Stimulated activated CD8-positive, alpha-beta memory T cell treated with anti-CD3 and anti-CD28 coated beads, Interleukin-4, amount 100 ng/mL, for 1 hour (primary cell): ENCODE measurements at places on chromosomes 11 and 22.

GRCh38 chr11:68025047-68025446, 5.4 kb upstream of the NDUFS8 start:
- no peak for DNase-seq

DNA sequence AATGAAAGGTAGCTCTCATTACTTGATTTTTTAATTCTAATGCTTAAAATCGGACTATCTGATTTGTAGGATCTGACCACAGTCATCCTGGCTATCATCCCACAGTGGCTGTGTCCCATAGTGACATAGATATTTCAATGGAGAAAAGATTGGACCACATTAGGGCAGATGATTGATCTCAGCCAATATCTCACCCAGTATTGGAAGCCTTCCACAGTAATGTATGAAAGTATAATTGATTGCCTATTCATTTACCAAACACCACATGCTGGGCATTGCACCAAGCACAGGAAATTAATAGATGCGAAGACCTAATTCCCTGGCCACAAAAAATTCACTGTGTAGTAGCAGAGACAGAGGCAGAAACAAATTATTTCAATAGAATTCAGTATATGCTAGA, 37.6 kb downstream of the FZD4 start:
- no peak for DNase-seq

- DNase-seq = no peak
Measured at GRCh38 chr11:84865791-84866535, 761.2 kb downstream of the DLG2 start.

- no peak for DNase-seq
Measured at GRCh38 chr11:66880496-66881450, 23.9 kb downstream of the LRFN4 start.

GRCh38 chr11:78339483-78339882, 78.1 kb downstream of the GAB2 start:
- DNase-seq = no peak

- DNase-seq = no peak
Measured at GRCh38 chr22:18104566-18104965, 6.0 kb upstream of the TUBA8 start.

- no peak for DNase-seq
Measured at GRCh38 chr11:123362941-123363340, 67.1 kb upstream of the GRAMD1B start.

DNA sequence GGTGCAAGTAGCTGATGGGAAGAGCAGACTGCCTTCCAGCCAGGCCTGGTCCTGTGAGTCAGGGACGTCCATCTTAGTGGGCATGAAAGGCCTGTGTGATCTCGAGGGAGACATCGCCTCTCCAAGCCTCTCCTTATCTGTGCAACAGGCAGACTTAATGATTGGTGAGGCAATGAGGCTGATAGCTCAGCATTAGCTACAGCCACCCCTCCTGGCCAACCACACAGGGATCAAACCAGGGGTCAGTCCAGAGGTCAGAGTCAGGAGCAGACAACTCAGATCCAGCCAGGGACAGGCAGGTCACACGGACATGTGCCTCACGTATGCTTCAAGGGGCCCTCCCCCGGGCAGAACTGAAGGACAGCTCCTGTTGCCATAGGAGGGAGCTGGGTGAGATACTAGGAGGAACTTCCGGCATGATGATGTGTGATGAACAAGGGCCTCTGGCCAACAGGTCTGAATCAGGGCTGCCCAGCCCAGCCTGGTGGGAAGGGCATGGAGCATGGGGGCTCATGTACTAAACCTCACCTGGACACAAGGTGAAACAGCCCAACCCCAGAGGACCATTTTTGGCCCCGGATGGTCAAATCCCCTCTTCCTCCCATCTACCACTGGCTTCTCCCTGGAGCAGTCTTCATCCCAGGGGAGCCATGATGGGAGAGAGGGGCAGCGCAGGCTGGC, 2.8 kb upstream of the APOC3 start:
- no peak for DNase-seq

DNA sequence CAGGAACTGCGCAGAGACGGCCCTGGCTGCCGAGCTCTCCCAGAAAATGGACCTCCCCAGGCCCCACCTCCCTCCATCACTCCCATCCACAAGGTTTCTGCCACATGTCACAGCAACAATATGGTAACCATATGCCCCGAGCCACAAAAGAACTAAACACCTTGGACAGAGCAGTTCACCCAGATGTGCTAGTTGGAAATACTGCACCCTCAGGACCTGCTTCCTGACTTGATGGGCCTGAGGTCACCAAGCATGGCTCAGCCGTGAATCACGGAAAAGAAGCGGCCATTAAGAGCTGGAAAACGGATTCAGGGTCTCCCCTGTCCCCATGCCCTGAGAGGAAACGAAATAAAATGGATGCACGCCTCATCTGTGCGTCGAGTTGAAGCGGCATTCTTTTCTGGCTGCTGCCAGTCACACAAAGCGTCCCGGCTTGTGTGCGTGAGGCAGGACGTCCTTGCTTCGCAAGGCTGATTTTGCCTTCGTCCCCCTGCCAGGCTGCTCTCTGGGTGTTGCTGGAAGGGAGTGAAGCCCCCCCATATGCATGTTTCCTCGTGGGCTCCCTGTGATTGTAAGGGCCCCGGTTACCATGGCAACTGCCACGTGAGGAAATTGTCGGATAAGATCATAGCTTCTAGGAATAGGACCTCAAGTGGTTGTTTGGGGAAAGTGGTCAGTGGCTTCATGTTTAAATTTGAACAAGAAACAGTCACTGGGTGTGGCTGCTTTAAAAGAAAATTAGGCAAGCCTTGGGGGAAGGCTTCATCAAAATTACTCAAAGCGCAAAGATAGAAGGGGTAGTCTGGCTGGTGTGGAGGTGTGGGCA, 51.7 kb downstream of the FLI1 start:
- DNase-seq = no peak

DNA sequence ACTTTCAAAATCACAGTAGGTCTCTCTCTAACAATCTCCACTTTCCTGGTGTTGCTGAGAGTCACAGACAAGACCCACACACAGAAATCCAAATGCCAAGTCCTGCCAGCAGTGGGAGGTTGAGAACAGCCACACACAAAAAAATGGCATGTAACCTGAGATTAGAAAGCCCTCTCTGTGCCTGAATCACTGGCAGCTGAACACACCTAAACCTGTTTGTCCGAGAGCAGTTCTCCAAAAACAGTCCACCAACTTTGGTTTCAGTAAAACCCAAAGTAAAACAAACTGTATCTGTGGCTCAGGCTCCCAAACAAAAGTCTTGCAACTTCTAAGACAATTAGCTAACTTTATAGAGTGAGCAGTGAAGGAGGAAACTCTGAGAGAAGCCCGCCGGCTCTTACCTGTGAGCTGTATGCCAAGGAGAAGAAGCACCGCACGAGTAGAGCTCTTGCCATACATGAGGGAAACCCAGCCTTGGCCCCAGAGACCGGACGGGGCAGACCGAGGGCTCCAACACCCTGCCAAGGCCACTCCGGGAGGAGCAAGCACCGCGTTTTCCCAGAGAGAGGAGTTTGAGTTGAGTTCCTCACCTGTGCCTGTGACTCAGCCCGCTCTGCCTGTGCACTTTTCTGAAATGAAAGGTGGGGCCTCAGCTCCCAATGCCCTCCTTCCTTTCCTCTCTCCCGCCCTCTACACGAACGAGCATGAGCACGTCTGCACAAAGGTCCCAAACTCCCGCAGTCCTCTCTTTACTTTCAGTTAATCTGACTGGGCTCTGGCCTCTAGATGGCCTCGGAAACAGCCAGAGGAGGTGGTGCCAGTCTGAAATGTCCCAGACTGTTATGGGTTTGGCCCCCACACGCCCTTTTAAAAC, at the start of gene MPZL2:
Gene MPZL2 (minus strand): TSS at position 603 of the 874 bp plus-strand sequence. CDS start 144 bp downstream, at position 459.
- no peak for DNase-seq

DNA sequence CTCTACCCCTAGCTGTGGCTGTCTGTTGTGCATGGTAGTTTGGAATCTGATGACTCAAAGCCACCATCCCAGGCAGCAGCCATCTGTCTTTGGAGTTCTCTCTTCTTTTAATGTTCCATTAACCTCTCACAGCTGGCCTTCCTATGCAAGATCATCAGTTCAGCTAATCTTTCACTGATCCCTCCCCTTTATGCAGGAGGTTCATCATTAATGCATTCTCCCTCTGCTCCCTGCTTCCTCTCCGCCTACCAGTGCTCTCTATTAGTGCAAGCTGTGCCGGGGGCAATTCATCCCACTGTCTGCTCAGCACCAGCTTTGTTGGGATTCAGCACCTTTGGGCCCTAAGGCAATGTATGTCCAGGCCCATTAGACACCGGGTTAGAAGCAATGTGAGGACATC, 413.0 kb upstream of the LRRC4C start:
- no peak for DNase-seq

DNA sequence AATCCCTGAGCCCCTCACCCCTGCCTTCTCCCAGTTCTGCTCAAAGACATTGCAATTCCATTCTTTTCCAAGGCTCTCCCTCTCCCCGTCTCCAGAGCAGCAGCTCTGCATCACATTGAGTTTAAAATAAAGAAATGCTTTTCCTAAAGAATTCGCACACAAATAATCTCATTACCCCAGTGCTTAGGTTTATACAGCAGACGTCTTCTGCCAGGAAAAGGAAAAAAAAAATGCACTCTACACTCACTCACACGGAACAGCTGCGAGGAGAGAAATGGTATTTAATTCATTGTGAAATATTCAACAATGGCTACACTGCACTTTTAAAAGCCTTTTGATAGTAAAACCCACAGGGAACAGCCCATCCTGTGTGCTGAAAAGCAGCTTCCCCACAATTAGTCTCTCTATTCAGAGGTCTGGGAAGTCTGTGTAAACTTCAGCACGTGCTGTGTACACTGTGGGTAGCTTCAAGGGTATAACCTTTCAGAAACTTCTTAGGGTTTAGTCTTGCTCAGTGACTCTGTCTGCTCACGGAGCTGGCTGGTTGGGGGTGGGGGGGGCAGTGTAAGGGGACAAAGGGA, 42.8 kb downstream of the ETS1 start:
- DNase-seq = no peak

GRCh38 chr22:20550851-20551744, 43.7 kb downstream of the MED15 start:
- no peak for DNase-seq

DNA sequence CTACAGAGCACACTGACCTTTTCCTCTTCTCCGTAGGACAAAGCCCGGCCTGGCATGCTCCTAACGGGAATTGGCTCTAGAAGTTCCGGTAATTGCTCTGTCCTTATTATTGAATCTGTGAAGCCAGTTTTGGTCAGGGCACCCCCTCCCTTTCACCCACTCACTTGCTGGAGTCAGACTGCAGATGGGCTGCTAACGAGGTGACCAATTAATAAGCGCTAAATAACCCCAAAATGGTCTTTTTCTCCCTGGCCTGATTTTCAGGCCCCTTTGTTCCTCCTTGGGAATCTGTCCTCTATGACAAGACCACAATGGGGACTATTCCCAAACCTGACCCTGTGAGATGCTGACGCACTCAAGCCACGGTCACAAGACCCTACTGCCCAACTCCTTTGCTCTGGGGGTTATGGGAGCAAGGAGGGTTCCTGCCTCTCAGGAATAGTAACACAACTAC, 610.0 kb upstream of the CADM1 start:
- DNase-seq = no peak

DNA sequence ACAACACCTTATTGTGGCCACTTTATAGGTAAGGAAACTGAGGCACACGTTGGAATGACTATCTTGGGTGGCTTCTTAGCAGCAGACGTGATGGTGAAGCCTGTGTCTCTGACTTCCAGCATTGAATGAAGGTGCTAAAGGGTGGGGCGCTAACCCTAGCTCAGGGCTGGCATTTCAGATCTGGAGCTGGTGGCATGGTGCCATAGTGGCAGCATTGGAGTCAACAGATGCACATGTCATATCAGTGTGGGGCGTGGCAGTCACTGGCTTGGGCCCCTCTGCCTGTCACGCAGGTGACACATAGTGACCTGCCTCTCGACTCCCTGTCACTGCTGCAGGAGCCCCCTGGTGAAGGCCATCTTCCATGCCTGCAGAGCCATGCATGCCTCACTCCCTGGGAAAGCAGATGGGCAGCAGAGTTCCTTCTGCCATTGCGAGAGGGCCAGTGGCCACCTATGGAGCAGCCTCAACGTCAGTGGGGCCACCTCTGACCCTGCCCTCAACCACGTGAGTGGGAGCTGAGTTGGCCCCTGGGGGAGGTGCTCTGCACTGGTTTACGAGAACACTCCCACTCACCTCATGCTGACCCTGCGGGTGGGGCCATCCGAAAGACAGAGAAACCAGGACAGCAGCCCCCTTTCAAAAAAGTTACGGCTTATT, 14.8 kb downstream of the SHISA8 start:
- no peak for DNase-seq

GRCh38 chr11:86487671-86488070, 113.0 kb downstream of the CCDC81 start:
- DNase-seq = no peak

GRCh38 chr11:115990004-115990447, 485.8 kb upstream of the CADM1 start:
- no peak for DNase-seq

DNA sequence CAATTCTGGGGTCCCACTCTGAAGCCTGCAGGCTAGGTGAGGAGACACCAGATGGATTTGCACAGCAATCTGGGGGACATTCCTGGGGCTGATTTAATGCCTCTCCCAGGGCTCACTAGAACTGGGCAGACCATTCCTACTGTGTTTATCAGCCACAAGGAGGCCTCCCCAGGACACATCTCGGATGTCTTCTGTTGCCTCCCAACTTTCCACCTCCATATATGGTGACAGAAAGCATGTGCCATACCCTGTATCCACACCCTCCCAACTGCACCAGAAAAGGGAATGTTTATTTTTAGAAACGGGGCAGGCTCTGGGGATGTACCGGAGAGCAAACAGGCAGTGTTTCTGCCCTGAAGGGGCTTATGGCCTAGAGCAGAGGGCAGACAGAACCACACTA, 181.8 kb downstream of the CSNK2A3 start:
- DNase-seq = no peak

DNA sequence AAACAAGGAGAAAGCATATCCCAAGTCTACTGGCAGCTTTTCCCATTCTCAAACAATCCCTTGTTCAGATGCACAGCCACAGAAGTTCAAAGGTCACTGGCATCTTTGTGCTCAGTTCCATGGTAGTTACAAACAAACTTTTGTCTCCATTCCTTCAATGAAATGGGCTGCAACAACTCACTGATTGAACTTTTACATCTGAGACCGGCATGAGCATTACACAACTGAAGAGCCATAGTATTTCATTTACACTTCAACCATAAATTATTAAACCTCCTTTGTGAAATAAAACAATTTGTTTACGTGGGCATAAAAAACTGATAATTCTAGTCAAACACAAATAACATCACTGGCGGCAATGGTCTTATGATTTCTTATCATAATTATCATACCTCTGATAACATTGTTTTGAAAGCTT, 67.8 kb upstream of the ARHGAP32 start:
- no peak for DNase-seq
